ENCODE measurements at places on chromosomes 7 and 10.

DNA sequence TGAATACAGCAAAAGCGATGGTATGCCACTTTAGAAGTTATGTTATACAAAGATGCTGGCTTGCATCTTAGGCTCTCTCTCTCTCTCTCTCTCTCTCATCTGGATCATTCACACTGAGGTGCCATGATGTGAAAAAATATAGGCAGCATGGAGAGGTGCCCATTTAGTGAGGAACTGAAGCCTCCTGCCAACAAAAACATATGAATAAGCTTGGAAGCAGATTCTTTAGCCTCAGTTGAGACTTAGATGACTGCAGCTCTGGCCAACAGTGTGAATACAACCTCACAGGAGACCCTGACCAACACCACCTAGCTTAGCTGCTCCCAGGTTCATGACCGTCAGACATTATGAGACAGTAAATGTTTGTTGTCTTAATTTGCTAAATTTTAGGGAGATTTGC is 560.1 kb upstream of the LRRTM3 start:
- no peak for DNase-seq

GRCh38 chr7:149036676-149037075 is 8.4 kb upstream of the PDIA4 start:
- no peak for DNase-seq

GRCh38 chr7:88321694-88322093 is 15.0 kb upstream of the STEAP4 start:
- DNase-seq: no peak

DNA sequence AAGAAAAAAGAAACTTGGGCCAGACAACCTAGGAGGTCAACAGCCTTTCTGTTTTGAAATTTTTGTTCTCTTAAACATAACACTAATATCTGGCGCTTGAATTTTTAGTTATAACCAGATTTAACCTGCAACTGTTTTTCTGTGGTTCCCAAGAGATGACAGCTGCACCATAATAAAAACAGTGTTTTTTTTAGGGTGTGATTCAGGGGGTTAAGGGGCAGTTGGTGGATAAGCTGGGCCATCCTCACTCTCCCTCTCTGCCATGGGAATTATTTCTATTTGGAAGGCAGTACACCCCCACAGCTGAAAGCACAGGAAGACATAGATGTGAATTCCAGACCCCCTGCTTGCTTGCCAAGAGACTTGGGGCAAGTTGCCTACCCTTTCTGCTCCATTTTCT is 20.1 kb upstream of the TM9SF3 start:
- DNase-seq: no peak

DNA sequence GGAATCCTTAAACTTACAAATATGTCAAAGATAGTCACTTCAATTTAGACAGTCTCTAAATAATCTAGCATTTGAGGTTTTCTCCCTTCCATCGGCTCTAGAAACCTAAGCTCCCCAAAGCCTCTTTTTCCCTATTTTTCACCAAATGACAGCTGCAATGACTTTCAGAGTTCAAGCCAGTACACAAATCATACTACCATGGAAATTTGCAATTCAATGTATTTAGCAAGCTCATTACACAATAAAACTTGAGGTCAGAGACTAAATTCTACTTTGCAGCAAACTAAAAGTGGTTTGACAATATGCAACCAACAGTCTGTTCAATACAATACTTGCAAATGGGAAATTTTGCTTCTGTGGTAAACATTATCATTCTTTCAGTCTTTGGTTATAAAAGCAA is 80.3 kb downstream of the SKIDA1 start:
- no peak for DNase-seq

Measured in NCI-H510A treated with DMSO at 0.1 percent for 48 hours (cell line).